ENCODE measurements at places on chromosomes 7 and 10.

GRCh38 chr10:70355051-70356021 is 27.1 kb downstream of the LRRC20 start:
- no peak for DNase-seq

GRCh38 chr10:51896849-51897248 is 197.5 kb upstream of the CSTF2T start:
- no peak for DNase-seq

DNA sequence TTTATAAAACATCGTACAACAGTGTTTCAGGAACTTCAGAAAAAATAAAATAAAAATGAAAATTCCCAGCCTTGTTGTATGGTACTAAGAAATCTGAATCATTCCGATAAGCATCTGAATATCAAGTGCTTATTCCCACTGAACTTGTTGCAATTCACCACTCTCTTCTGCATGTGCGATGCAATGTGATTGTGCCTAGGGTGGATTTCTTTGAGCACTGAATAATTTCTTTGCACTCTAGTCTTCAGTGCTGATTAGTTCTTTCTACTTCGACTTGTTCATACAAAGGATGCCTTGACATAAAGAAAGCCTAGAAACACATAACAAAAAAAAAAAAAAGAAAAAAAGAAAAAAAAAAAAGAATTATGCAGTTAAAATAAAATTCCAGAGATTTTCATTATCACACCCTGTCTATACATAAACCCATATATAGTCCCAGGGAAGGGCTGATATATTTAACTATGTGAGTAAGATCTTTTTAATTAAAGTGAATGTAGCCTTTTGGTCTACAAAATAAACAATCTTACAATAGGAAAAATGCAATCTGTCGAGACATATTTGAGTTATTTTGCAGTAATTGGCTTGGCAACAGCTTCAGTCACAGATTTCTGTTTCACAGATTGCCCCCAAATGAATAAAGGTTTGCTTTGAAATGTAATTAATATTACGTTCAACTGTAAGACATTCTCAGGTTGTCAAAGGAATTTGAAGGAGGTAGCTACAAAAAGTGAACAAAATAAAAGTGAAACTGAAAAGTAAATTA is 1118.9 kb upstream of the CELF2 start:
- DNase-seq, result no peak

DNA sequence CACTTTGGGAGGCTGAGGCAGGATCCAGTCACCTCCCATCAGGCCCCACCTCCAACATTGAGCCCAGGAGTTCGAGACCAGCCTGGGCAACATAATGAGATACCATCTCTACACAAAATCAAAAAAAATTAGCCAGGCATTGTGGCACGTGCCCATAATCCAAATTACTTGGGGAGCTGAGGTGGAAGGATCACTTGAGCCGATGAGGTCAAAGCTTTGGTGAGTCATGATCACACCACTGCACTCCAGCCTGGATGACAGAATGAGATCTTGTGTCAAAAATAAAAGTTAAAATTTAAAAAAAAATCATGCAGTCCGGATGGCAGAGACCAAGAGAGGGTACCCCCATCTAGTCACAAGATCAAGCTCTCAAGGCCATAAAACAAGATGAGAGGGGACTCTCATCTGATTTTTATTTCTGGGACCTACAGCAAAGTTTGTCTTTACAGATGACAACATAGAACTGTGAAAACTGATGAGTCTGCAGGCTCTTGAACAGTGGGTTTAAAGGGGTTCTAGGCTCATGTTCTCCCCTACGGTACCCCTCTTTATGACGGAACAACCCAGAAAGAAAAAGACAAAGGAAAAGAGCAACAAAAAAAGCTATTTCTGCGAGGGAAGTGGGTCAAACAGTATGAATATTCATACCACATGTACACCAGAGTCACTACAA is 28.9 kb upstream of the CREB3L2 start:
- no peak for DNase-seq

DNA sequence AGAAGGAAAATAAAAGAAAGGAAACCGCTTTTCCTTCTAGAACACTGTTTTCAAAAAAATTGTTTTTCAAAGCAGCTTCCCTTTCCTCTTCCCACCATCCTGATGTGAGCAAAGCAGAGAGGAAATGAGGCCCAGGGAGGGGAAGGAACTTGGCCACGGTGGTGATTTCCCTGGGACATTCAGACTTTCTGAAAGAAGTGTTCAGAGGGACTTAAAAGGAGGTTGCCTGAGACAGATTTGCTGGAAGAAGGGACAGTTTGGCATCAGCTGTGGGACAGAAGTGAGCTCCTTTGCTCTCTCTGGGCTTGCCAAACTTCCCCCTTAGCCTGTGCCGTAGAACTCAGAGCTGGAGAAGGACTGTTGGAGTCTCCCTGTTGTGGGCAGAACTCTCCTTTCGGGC is 30.3 kb downstream of the ADCYAP1R1 start:
- no peak for DNase-seq

DNA sequence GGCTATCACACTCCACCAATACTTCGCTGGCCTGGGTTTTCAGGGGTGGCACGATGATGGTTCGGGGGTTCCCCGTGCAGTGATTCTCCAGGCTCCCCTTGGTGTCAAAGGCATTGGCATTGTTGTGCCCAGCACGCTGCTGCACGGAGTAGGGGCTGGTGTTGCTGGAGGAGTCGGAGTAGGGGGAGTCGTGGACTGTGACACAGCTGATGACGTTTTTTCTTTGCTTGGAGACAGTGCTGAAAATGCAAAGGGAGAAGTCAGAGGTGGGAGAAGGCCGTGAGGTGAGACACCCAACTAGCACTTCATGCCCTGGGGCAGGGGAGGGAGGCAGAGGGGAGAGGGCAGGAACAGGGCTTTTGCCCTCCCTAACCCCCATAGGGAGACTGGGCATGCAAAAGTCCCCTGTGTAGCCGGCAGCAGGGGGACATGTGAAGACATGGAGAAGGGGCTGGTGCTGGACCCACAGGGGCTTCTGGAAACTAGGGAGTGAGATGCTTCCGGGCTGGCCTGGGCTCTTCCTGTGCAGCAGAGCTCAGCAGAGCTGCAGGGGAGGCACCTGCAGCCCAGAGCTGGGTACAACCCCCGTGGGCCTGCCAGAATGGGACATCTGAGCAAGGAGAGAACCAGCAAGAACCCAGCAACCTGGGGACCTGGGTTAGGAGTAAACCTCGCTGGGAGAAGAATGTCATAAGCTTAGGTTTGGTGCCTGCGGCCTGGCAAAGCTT is 60.5 kb downstream of the CLEC2L start:
- no peak for DNase-seq

All from stimulated activated CD4-positive, alpha-beta T cell treated with anti-CD3 and anti-CD28 coated beads, Interleukin-12 subunit alpha, Interleukin-12 subunit beta, amount 100 ng/mL, for 48 hours (primary cell).